ENCODE measurements at places on chromosomes 7 and 10.

DNA sequence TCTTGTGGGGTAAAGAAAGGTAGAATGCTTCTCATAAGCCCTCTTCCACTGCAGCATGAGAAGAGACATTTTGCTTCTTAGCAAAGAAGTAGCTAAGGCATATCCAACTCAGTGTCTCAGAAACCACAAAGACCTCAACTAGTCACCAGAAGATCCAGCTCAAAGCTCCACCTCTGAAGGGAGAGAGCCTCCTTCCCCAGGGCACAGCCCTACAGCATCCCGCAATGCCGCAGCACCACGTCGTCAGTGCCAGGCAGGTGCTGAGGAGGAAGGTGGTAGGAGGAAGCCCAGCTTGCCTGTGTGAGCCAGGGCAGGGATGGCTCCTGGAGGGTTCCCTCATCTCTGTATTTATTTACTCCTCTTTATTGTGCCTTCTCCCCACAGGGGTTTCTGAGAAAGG is 385.6 kb upstream of the NPVF start:
- no peak for DNase-seq

DNA sequence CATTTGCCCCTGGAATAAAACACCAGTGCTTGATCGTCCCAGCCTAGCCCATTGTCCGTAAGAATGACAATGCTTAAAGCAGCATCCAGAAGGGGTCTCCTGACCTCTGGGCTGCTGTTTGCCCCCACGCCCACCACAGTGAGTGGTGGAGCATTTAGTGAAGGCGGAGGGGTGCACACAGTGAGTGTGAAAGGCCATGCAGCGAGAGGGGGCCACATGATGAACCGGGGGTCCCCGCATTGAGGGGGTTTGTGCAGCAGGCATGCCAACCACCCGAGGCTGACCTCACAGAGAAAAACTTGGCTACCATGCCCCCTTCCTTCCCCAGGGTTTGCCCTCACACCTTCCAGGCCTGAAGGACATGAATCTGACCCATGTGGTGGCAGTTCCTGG is 28.4 kb downstream of the CPXM2 start:
- DNase-seq, result no peak

DNA sequence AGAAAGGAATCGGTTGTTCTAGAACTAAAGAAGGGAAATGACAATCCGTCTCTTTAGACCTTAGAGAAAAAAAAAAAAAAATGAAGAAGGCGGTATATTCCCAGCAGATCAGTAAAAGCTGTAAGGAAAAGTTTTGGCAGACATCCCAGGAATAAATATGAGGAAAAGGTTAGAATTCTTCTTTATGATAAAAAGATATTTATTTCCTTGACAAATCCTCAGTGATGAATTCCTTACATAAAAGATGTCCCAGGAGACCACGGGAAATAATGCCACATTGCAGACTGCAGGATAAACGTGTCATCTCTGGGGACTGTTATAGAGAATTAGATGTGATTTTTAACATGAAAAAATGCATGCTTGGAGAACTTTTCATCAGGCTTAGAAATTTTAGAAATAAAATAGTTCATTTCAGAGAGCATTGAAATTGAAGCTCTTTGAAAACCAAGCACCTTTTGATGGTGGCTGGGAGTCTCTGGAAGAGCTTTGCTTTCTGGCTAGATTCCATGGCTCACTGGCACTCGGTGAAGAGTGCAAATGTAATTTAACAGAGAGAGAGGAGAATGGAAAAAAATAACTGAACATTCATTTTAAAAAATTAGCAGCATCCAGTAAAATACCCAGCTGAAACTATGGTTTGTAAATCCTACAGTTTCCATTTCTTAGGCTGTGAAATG is 98.2 kb downstream of the PRPF18 start:
- DNase-seq, result peak; percentile 49

DNA sequence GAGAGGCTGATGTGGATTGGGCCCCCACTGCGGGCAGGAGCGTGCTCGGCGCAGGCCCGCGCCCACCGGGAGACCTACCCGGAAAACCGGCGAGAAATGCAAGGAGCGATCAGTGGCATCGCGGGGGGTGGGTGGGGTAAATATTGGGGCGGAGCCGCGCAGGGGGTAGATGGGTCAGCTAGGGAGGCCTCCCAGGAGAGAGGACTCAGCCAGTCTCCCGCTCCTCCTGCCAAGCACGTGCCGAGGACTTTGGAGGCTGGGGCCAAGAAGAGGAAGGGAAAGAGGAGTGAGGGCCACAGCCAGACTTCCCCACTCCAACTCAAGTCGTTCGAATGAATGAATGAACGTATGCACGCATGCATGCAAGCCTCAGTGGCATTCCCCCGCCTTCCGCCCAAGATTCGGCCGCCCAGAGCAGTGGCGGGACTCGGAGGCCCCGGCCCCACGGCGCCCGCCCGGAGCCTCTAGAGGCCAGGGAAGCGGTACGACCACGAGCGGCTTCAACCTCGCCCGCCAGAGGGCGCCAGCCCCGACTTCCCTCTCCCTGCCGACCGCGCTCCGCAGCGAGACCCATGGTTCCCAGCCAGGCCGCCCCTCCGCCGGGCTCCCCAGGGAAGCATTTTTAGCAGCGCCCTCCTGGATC is 3.6 kb downstream of the NPM3 start:
- DNase-seq, result peak; percentile 45

DNA sequence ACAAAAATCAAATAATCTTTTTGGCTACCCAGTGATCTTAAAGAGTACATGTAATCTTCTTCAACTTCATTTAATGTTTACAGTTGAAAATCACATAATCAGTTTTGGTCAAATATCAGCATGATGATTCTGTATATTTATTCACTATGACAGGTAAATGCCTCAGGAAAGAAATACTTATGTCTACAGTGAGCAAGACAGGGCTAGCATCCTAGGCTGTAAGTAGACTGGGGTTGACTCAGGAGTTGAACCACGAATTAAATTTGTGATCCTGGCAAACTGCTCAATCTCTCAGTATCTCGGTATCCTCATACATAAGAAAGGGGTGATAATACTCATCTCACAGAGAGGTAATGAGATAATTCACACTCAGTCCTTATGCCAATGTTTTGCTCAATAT is 71.8 kb downstream of the SEMA3D start:
- no peak for DNase-seq

DNA sequence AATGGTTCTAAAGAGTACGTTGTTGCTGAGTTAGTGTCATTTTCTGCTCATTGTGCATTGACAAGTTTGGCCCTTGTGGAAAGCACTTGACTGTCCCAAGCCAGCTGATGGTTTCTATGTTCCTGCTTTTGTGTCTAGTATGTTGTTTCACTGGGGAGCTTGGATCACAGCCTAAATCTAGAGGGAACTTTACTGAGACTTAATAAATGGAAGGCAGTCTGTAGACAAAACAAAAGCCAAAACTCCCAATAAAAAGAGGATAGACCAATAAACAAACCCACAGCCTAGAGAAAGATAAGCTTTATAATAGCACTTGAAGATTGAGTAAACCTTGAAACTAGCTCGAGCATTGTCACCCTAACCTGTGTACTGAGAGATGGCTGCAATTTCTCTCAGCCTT is 196.8 kb downstream of the ADRA2A start:
- DNase-seq, result no peak

GRCh38 chr10:50635286-50635685 is 11.5 kb upstream of the SGMS1 start:
- DNase-seq, result no peak

GRCh38 chr10:36256948-36257356 is 614.9 kb upstream of the FZD8 start:
- DNase-seq, result peak; percentile 45

DNA sequence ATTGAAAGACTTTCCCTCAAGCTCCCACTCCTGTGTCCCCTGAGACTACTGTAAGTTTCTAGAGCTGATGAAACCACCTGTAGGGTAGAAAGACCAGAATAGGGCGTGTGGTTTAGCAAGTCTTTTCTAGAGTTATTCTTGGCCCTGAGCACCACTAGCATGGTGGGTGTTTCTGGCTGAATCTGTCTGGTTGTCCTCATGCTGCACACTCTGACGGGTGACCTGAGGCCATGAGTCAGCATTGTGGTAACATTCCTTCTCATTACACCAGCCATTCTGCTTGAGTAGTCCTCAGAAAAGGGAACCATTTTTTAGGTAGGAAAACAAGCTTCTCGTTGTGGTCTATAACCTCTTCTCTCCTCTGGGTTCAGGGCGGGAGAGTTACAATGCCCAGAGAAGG is 250.3 kb downstream of the SNX13 start:
- DNase-seq, result no peak

All from hindlimb muscle (tissue), 1 donor.